ENCODE measurements at places on chromosomes 7 and 10.

DNA sequence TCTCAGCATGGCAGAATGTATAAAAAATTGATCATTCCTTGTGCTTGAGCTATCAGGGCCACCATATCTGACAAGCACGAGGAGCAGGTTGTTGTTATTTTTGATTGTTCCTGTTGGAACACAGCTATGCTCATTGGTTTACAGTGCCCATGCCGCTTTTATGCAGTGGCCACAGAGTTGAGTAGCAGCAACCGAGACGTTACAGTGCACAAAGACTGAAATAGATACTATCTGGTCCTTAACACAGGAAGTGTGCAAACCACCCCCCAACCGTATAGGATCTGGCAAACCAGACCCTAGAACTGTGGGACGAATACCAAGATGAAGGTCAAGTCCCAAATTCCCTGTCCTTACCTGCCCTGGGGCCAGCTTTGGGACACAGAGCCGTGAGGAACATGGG lies 216.6 kb downstream of the KLF6 start:
- DNase-seq, result no peak

DNA sequence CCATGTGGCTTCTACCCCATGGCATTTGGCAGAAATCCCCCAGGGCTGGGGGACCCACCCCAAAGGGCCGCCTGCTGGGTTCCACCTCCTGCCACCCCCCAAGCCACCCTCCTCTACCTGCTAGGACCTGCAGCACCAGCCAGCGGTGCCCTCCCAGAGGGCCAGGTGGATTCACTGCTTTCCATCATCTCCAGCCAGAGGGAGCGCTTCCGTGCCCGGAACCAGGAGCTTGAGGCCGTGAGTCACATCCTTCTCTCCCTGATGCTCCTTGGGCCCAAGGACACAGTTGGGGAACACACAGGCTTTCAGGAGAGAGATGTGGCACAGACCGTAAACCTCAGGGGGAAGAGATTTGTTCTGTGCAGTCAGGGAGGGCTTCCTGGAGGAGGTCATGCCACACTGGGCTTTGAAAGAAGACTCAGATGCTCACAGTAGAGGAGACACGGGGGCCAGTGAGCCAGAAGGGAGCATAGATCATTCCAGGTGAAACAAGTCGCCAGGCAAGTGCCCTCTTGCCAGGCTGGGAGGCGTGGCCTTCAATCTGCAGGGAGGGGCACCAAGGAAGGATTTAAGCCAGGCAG lies 11.5 kb upstream of the SH2B2 start:
- no peak for DNase-seq

DNA sequence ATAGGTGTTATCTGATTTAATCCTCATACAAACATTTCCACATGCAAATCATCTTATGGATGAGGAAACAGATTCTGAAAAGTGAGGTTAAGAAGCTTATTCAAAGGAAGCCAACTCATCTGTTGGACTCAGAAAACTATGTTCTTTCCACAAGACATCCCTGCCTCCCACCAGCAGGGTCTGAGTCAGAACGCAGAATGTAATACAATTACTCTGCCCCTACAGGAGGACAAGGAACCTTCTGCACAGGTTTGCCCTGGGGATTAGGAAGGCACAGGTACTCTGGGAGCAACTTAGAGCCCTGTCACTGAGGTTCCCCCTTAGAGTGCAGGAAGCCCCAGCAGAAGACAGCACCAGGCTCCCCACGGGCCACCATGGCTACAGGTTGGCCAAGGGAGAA lies 255.7 kb downstream of the TNS3 start:
- no peak for DNase-seq

GRCh38 chr10:44180321-44181168 lies 204.4 kb downstream of the CXCL12 start:
- no peak for DNase-seq

DNA sequence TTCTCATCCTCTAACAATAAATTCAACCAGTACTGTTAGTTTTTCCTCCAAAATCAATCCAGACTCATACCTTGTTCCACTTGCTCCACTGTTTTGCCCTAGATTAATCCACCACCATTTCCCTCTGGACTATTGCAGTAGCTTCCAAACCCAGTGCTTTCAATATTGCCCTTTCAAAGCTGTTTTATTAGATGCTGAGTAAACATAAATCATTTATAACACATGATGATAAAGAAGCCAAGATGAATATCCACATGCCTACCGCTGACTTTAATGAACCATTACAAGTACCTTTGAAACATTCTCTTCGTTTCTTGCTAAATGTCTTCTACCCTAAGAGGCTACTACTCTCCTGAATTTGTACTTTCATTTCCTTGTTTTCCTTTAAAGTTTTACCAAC lies 174.2 kb upstream of the FAM171A1 start:
- no peak for DNase-seq

GRCh38 chr7:53531-53930 lies 138.8 kb upstream of the FAM20C start:
- DNase-seq, result no peak

- DNase-seq, result no peak
Measured at GRCh38 chr7:124959676-124960075, 30.1 kb upstream of the POT1 start.

DNA sequence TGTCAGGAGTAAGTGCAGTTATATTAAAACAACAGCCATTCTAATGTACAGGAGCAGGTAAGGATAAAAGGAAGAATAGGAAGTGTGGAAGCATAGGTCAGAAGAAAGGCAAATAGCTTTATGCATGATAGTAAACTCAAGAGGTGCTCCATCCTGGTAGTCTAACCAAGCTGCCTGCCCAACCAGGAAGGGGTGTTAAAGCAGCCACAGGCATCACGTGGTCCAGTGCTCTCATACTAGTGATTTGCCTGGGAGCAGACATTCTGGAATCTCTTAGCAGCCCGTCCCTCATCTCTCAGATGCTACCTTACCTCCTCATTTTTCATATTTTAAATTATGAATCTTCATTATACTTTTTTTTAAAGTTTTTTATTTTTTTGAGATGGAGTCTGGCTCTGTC lies 18.5 kb downstream of the ABRAXAS2 start:
- DNase-seq, result no peak

Data from stimulated activated CD8-positive, alpha-beta memory T cell treated with anti-CD3 and anti-CD28 coated beads, Interleukin-7, amount 100 ng/mL, for 48 hours (primary cell).